ENCODE measurements at places on chromosomes 2 and 18. TPM values are rescaled to one million over a fixed set of nuclear protein-coding genes. Genes with fewer than 3 reads are reported as not detected.

DNA sequence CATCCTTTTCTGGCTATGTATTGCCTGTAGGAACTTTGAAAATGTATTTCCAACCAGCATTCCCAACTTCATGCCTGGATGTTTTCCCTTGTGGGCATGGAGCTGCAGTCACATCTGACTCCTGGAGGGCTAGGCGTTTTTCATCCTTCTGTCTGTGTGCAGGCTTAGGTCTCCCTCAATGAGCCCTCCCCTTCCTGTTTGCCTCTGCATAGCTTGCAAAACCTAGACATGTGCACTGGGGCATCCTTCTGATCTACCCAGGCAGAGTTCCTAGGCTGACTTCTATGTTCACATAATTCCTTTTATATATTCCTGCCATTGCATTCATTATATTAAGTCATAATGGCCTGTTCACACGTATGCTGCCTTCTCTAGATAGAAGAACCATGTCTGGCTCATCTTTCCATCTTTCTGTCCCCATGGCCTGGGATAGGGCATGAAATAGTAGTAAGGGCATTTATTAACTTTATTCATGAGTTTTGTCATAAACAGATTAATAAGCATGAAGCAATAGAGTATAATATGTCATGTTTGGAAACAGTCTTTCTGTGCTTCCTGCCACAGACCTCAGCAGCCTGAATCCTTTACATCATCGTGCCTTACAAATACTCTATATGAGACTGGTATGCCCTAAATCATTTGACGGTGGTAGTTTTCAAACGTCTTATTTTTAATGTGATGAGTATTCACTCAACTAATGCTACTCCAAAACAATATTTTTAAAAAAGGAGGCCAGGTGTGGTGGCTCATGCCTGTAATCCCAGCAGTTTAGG lies 195.6 kb downstream of the TGIF1 start:
- no peak for DNase-seq

THSD7B gene
- polyA plus RNA-seq, result not detected

DNA sequence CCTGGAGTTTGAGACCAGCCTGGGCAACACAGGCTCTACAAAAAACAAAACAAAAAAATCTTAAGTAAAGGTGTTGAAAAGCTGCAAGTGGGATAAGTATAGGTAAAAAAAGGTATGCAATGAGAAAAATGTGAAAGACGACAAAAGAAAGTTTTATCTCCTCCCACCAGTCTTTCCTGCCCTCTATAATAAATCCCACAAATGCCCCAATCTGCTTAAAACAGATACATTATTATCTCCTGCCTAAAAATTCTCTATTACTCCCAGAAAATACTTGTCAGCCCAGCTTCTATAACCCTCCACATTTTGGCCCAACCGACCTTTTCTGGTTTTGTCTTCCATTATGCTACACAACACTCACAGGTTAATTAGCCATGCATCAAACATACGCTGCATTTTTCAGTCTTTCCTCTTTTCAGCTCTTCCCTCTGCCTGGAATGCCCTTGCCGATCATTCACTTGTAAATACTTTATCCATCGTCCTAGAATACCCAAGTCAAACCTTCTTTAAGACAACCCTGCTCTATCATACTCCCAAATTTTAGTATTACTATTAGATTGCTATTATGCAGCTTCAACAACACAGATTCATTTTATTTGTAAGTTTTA lies 10.8 kb downstream of the ASXL2 start:
- DNase-seq, result no peak

C2orf81 gene
- 0.16 TPM for polyA plus RNA-seq

GRCh38 chr2:231133365-231134099 lies 8.7 kb upstream of the HTR2B start:
- DNase-seq, result no peak

- DNase-seq, result no peak
Observed at GRCh38 chr2:199989822-199990221, 34.4 kb downstream of the MAIP1 start.

DNA sequence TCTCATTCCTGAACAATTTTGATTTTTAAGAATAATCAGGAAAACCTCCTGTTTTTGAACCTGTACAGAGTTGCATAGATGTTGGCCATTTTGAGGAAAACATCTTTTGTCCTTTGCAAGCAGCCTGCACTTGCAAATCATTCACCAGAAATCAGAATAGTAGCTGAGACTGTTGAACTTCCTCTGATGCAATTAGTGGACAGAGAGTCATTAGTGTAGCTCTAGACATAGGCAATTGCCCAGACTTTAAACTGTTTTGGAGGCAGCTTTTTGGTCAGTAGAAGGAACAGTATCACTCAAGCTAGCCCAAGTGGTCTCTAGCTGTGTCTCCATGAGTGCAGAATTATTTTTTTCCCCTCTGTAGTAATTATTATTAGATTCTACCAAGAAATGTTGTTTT lies 326.1 kb downstream of the PIK3C3 start:
- DNase-seq, result no peak

GRCh38 chr18:73859837-73860397 lies 287.7 kb downstream of the FBXO15 start:
- DNase-seq, result no peak

EVA1A gene
- polyA plus RNA-seq, result 32.5 TPM

CCDC150 gene
- 1.5 TPM for polyA plus RNA-seq

DNA sequence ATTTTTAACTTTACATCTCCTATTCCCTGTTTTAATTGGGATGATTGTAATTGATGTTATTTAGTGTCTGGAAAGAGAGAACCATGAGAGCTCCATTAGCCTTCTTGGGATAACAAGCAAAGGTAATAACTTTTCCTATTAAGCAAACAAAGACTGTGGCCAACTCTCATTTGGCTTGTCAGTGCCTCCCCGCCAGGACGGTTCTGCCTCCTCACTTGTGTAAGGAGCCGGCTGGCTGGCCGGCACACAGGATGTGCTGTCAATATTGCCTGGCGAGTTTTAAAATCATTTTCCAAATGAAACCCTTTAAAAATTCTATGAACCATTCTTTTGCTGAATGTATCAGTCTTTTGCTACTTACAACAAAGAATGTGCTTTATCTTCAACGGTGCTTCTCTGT lies 898.3 kb downstream of the CPS1 start:
- DNase-seq, result no peak

DNA sequence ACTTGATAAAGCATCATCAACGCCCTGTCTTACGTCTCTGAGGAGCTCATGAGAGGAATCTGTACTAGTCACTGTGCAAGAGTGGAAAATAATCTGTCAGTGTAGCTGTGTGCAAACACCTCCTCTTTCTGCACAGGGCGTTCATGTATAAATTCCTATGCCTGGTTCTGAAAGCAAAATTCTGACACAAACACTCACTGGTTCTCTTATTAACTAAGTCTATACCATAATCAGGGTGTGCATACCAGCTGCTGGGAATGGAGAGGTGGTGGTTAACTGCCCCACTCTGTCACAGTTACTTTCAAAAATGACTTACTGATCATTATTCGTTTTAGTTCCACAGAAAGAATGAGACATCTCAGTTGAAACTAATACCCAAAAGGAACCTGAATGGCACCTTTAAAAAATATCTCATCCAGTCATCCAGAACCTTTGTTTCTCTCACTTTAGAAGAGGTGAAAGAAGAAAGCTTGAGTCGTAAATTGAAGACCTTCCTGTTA lies 35.7 kb downstream of the STK39 start:
- no peak for DNase-seq

C2orf92 gene
- polyA plus RNA-seq, result 1.3 TPM

- DNase-seq, result no peak
Observed at GRCh38 chr2:15893689-15894480, 46.5 kb upstream of the MYCN start.

GRCh38 chr2:228374741-228375140 lies 193.3 kb upstream of the SPHKAP start:
- DNase-seq, result no peak

CCDC68 gene
- polyA plus RNA-seq, result 7.3 TPM

- DNase-seq, result no peak
Observed at GRCh38 chr2:61753512-61753911, 100.3 kb downstream of the FAM161A start.

PAX3 gene
- polyA plus RNA-seq, result not detected

CAPN13 gene
- not detected for polyA plus RNA-seq

DNA sequence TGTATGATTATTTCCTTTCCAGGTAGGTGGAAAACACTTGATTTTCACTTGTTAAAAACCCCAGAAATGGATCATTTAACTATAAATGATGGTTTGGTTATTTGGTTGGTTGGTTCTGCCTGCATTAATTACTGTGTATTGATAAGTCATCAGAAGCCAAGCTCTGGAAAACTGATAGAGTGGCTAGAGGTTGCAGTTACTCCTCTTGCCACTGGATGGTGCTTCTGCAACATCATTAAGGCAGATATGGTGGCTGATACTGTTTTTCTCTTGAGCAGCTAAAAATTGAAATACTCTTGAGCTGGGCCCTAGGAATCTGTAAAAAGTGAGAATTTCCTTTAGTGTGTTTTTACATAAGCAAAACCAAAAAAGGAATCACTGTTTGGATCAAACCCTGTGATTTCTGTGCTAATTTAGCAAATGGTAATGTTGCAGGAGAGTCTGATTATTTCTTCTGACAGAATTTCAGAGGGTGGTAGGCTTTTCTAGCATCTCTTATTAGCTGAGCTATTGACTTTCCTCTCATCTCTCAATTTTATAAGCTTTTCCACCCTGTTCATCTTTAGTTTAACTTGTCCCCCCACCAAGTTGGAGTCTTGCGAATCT lies 54.3 kb downstream of the RAB10 start:
- DNase-seq, result no peak

- peak; percentile 27 for DNase-seq
Observed at GRCh38 chr2:180124273-180125139, 117.4 kb upstream of the CWC22 start.

- DNase-seq, result no peak
Observed at GRCh38 chr2:130790804-130791616, 35.7 kb downstream of the AMER3 start.

- no peak for DNase-seq
Observed at GRCh38 chr2:100999995-101000394, 2.1 kb upstream of the RPL31 start.

GRCh38 chr2:60570251-60570650 lies 16.8 kb upstream of the BCL11A start:
- DNase-seq, result no peak

EGR4 gene
- polyA plus RNA-seq, result not detected

- DNase-seq, result no peak
Observed at GRCh38 chr18:58692422-58693185, 21.3 kb downstream of the MALT1 start.

DNA sequence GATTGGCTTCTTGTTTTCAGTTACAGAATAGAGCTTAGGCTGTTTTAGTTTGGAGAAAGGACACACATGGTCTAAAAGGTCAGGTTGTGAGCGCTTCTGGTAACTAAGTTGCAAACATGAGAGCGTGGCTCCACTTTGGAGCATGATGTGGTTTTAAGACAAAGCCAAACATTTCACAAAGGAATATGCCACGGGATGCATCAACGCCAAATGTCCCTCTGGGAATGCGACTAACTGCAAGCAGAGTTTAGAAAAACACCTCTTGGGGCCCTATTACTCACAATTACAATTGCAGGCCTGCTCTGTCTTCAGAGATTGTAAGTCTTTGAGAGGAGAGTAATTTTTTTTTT lies 25.4 kb downstream of the MYO7B start:
- no peak for DNase-seq

DNA sequence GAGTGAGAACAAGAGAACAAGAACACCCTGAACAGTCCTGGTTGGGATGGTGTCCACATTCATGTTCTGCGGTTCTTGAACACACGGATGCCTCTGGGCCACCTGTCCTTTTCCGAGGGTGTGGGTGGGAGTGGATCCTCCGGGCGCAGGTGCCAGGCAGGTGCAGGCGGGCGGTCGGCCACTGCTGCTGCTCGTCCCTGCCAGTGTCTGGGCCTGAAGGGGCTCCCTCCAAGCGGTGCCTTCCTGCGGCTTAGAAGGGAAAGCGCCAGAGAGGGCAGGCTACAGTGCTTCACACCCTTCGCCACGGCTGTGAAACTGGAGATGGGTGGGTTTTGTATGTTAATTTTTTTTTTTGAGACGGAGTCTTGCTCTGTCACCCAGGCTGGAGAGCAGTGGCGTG lies 8.0 kb upstream of the D2HGDH start:
- no peak for DNase-seq

IL1RL1 gene
- polyA plus RNA-seq, result 0.30 TPM

DNA sequence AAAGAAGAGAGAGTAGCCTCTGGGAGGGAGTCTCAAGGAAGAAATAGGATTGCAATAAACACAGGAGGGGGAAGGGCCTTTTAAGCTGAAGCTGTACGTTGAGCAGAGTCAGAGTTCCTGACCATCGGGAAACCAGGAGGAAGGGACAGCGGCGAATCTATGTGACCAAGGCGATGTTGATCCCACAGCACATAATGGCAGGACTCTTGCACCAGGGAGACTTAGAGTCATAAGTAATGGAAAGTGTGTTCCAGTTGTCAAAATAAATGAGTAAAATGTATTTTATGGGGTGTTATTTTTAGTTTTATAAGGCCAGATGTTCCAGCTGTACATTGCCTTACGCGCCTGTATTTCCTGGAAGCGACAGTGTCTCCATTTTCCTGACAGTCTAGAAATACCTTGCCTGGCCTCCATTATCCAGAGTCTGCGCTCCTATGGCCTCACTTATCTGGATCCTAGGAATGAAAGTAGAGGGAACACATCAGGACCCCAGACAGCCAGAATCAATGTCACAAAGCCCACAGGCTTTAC lies 152.8 kb upstream of the COPS8 start:
- no peak for DNase-seq

DNA sequence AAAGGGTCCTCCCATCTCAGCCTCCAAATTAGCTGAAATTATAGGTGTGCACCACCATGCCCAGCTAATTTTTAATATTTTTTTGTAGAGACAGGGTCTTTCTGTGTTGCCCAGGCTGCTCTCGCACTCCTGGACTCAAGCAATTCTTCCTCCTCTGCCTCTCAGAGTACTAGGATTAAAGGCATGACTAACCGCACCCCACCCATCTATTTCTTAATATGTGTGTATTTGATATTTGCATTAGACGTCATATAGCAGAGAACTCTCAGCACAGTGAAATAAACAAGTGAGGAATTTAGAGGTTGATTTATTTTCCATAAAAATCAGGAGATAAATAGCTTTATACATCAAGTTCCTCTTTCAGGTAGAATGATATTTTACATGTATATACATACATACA lies 213.5 kb downstream of the FSIP2 start:
- no peak for DNase-seq

GRCh38 chr18:67260841-67261240 lies 255.7 kb downstream of the DSEL start:
- no peak for DNase-seq

DNA sequence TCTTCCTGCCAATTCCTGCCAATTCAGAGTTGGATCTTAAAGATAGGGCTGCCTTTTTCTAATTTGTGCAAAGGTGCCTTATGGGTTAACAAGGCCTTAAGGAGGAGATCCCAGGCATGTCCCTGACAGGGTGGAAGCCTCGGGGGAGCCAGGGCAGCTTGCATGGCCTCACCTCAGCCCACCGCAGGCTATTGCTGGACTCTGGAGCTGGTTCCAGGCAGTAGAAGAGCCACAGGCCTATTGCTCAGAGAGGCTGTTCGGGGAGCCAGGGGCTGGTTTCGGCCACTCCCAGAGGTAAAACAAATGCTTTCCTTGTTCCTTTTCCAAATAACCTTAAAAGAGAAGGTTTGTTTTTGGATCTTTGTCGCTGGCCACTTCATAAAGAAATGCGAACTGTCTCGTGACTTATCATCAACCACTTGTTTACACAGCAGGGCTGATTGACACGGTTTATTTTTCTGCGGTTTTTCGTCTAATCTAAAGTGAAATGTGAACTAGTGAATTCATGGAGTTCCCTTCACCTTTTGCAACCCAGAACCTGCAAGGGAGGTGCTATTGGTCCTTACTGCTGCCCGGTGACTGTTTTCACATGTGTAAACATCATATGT lies 108.6 kb downstream of the APOB start:
- no peak for DNase-seq
